ENCODE measurements at places on chromosomes 4 and X.

GRCh38 chr4:142405021-142405694 lies 440.9 kb downstream of the INPP4B start:
- DNase-seq: peak; percentile 74

DNA sequence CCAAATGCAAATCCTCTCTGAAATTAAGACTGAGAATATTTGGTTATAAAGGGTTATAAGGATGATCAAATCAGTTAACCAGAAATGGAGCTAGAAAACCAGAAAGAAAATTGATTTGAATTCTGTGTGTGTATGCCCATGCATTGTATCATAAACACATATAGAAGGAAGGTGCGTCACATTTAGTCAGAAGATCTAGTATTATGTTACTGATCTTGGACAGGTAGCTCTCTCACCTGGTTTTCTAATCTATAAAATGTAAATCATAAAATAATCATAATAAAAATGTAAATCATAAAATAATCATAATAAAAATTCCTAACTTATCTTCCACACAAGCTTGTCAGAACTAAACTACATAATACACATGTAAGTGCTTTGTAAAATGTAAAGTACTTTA lies 78.8 kb downstream of the BMP3 start:
- DNase-seq: no peak

DNA sequence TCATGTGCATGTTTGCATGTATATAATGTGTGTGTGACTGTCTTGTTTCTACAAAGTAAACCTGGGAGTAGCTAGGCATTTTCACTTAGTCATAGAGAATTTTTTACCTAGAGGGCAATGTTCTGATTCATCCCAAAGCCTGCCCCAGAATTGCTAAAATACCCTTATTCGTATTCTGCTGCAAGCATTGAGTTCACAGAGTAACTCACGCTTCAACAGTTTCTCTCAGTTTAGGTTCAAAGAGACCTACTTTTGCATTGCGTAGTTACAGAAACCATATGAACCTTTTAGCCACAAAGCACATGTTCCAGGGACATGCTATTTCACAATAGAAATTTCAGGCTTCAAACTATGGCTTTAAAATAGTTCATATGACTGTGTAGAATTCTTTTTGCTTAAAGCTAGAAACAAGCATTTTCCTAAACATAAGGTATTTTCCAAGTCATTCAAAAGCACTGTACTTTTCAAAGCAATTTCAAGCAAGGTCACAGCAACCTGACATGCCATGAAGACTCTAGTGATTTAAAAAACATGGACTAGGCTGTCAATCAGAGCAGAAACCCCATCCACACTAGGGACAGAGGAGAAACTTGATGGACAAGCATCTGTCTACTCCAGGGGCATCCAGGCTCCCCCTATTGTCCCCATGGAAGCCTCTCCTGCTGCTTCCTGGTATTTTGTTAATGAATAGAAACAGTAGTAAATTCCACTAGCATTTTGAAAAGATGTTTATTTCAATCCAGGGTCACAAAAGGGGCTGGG lies 81.5 kb upstream of the MAPK10 start:
- peak; percentile 39 for DNase-seq

- DNase-seq: no peak
Observed at GRCh38 chrX:17680732-17681413, 56.4 kb upstream of the SCML1 start.

- peak; percentile 28 for DNase-seq
Observed at GRCh38 chrX:16445166-16445752, 204.7 kb upstream of the S100G start.

DNA sequence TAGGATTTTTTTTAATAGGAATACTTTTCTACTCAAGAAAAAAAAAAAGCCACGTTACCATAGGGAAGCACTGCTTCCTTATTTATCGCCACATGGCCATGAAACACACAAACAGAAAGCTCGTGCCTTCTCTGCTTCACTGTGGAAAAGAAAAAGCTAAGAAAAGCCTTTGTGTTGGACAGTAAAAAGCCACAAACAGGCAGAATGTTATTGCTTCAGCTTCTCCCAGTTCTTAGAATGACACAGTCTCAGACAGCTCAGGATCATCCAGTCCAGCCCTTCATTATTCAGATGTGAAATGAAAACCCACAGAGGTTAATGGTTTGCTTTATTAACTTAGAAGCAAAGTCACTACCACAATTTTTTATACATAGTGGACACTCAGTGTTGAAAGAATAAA lies 181.6 kb upstream of the NOCT start:
- no peak for DNase-seq
